Renal pelvis (tissue), 12 donors: ENCODE measurements at places on chromosomes 4 and X.

- DNase-seq = no peak
These were observed 2.0 kb downstream of the SMIM14 start for GRCh38 chr4:39636531-39637184.

DNA sequence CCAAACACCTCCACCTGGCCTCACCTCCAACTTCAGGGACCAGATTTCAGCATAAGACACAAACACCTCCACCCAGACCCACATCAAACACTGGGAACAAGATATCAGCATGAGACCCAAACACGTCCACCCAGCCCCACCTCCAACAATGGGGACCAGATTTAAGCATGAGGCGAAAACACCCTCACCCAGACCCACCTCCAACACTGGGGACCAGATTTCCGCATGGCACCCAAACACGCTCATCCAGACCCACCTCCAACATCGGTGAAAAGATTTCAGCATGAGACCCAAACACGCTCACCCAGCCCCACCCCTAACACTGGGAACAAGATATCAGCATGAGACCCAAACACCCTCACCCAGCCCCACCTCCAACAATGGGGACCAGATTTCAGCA lies 210.0 kb downstream of the ASMT start:
- no peak for DNase-seq

DNA sequence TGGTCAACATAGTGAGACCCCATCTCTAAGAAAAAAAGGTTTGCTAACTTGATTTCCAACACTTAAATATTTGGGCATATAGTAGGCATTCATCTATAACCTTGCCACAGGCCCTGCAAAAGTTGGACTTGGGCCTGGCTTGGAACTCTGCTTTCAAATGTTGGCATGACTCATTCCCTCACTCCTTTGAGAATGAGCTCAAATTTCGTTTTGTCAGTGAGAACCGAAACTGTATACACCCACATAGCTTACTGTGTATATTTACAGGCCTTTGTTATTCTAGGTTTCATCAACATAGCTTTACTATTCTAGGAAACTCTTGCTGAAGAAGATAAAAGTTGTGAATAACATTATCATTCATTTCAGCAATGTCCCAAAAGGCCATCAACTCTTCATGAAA lies 88.7 kb upstream of the ELOVL6 start:
- no peak for DNase-seq

- DNase-seq = no peak
These were observed 92.6 kb downstream of the PTPN13 start for GRCh38 chr4:86686741-86687140.

- no peak for DNase-seq
These were observed 66.6 kb downstream of the NR3C2 start for GRCh38 chr4:148375584-148375983.

GRCh38 chrX:54473993-54474859 lies 21.8 kb downstream of the FGD1 start:
- no peak for DNase-seq

- DNase-seq = no peak
These were observed 1.3 kb downstream of the GAK start for GRCh38 chr4:930827-931193.

GRCh38 chr4:25207997-25208396 lies 25.8 kb upstream of the PI4K2B start:
- DNase-seq = no peak

DNA sequence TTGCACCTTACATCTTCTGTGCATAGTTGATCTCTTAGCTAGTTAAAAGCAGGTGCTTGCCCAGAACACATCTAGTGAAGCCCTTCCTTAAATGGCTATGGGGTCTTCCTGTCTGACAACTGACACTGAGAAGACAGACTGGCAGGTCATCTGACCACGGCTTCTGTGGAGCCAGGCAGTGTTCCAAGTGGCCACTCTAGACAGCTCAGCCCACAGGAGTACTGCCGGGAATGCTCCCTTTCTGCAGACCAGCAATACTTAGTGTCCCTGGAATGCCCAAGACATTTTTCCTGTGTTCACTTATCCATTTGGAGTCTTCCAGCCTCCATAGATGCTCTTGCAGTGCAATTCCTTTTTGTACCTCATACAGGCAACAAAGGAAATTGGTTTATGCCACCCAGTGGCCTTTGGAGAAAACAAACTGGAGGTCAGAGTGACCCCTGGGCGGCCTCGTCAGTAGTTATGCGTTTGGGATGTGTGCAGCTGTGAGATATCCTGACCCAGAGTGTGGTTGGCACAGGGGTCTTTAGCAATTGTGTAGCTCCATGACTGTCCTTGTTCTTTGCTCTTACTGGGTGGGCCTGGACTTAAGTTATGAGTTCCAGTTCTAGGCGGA lies 335.5 kb downstream of the ARHGAP10 start:
- DNase-seq = no peak

DNA sequence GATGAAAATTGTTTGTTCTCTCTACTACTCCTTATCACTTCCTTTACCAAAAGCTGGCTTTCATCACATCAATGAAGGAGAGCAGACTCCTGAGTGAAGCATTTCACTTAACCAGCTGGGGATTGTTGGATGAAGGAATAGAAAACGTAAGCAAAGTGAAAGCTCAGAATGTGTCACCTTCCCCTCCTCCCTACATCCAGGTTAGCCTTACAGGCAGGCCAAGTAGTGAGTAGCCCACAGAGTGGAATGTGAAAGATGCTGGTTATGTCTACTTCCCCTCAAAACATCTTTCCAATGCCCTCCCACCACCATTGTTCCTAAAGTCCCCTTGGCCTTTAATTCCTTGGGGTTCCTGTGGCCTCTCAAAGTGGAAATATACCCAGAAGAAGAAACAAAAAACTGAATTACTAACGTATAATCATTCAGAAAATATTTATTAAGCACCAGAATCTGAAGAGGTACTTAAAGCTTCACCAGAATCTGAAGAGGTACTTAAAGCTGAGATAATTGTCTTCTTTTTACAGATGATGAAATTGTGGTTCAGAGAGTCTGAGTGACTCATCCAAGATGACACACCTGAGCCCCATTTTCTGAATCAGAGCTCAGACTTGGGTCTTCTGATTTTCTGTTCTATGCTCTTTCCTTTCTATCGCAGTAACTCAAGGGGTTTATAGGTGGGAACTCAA lies 6.5 kb downstream of the P2RY4 start:
- no peak for DNase-seq

- DNase-seq = no peak
These were observed 68.8 kb downstream of the IL15 start for GRCh38 chr4:141705048-141705746.

DNA sequence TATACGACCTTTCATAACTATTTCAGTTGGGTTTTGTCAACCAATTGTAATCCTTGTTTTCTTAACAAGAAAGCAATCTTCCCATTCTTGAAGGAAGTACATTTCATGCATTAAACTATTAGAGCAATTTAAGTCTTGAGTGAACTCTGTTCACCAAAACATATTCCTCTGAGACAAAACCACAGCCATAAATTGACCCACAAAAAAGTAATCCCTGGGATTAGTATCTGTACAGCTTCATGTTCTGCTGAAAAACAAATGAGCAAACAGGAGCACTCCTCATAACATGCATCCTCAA lies 207.0 kb upstream of the PDE5A start:
- peak; percentile 19 for DNase-seq

GRCh38 chr4:84499624-84499982 lies 511 bp upstream of the NKX6-1 start:
- DNase-seq = no peak

DNA sequence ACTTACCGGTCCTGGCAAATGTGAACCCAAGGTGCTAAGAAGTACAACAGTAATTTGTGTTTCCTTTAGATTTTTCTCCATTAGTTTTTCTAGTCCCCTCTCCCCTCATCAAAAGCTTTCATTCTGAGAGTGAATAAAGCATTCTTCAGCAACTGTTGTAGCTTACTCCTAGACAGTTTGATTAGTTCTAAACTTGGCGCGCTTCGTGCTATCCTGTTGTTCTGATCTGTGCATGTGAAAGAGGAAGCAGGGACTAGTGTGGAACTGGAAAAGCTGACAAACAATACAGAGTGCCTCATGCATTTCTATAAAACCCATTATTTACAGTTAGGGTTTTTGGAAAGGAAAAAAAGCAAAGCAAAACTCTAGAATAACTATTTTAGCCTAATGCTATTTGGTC lies 556.9 kb upstream of the SLIT2 start:
- DNase-seq = peak; percentile 29

- DNase-seq = no peak
These were observed 34.1 kb upstream of the HHIP start for GRCh38 chr4:144611850-144612249.

DNA sequence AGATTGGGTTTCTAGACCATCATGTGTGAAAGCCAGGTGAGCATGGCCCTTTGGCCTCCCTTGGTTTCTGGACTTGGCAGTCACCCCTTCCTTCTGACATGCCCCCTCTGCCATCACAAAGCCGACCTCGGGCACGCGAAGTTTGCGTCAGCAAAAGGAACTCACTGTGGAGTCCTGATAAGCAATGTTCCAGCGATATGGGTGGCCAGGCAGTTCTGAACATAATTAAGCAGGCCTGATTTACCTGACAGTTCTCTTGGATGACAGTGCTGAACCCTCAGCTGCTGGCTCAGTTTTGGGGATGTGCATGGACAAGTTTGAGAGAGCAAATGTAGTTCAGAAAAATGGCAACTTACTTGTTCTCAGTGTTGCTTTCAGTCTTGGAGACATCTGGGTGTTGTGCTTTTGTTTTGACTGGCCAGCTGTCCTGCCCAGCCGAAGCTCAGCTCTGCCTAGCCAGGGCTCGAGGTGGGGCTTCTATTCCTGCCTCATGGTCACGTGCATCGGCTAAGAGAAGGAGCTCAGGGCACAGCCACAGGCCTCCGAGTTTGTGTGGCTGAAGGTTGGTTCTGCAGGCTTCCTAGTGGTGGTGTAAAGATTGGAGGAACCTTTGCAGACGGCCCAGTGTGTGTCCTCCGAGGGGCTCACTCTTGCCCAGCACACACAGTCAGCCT lies 78.3 kb downstream of the CLDN34 start:
- no peak for DNase-seq

GRCh38 chrX:110472265-110472664 lies 113.6 kb downstream of the RTL9 start:
- DNase-seq = no peak

DNA sequence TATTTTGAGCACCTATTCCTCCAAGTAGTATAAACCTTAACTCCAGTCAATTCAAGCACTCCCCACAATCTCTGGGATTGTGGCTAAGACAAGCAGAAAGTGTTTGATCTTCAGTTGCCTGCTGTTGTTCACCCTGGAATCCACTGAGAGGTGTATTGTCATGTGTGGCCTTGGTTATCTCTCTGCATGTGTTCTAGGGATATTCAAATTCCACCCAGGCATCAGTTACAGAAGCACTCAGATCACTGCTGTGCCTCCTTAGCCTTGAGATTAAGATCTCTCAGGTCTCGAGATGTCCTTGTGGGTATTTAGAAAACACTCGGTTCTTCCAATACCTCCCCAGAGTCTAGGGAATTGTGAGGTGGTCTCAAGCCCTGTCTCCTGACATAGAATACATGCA lies 213.3 kb downstream of the SMARCA1 start:
- no peak for DNase-seq

DNA sequence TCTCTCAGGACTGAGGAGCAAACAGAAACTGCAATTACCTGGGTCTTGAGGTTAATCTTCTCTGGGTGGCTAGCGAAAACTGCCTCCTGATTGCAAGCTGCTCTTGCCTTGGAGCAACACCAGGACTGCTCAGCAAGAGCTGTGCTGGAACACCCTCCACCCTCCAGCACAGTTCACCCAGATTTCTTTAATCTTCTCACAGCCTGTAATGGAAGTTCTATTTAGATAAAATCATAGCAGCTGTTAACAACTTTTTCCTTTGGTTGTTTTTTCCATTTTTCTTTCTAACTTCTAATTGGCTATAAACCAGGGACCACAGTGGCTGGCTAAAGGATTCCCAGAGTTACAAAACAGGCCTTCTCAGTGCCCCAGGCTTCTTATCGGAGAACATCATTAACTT lies 36.3 kb downstream of the OPHN1 start:
- no peak for DNase-seq

DNA sequence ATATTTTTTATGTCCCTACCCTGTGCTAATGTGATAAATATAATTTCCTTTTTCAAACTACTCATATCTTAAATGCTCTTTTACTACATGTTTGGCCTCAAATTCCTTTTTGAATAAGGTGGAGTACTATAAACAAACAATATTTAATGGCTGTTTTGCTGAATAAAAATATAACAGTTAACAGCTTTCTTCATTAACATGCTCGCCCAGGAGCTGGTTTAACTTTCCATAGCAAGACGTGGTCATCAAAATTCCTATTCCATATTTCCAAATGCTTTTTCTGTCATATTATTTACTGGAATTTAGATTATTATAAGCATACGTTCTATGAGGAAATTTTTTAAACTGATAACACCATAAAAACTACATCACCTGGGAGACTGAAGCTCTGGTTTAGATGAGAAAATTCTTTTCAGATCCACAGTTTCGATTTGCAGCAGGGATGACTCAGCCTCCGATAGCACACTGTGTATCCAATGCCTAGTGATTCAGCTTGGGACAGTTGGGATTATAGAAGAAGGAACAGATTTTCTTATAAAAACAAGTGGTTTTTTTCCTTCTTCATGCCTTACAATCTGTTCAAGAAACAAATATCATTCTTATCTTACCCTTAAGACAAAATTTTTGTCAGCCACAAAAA lies 129.1 kb downstream of the FBXO8 start:
- no peak for DNase-seq

DNA sequence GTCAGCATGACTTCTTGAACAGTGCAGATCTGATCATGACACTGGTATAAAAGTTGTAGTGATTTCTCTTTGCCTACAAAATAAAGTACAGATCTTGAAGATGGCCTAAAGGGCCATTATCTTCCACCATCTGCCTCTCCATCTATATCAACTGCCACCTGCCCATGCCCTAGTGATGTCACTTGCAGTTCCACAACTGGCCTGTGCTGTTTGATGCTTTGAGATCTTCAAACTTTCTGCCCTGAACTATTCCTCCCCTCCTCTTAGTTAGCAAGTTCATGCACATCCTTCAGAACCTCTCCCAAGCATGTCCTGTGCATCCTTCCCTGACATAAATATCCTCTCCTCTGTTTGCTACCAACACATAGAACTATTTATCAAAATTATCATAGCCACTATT lies 217.0 kb downstream of the SOWAHB start:
- DNase-seq = no peak

GRCh38 chr4:108110450-108110849 lies 58.3 kb downstream of the LEF1 start:
- DNase-seq = no peak

DNA sequence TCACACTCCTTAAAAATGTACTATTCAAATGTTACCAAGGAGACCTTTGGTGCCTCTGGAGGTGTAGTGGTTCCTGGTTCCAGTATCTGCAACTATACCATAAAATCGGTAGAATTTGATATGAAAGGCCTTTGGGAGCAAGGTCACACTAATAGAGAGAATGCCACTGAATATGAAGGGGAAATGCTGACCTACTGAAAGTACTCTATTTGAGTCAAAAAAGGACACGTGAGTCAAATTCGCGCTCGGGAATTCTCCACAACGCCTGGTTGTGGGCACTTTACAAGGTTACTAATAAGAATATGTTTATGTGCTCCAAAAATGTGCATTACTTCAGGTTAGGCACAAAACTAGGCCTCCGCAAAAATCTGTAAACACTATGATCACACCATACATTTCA lies 39.5 kb upstream of the RELL1 start:
- no peak for DNase-seq
